Uterus (tissue), 4 donors: ENCODE measurements at places on chromosomes 12 and 14. TPM values are rescaled to one million over a fixed set of nuclear protein-coding genes. Genes with fewer than 3 reads are reported as not detected.

DNA sequence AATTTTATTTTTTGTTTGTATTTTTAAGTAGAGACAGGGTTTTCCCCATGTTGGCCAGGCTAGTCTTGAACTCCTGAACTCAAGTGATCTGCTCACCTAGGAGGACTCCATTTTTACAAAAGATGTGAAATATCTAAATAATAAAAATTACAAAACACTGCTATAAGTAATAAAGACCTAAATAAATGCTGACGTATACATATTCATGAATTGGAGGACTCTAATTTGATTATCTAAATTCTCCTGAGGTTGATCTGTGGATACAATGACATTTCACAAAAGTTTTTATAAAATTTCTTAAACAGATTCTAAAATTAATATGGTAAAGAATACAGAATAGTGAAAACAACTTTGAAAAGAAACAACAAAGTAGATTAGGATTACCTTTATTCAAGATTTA lies 1224.0 kb downstream of the SLC16A7 start:
- no peaks in the 10 kb centered on the region for H3K27me3 ChIP-seq
- H3K27ac ChIP-seq = no peak overlapping the region
- H3K4me1 ChIP-seq = no peaks in the 10 kb centered on the region
- no peaks in the 10 kb centered on the region for H3K36me3 ChIP-seq
- DNase-seq = no peak

DNA sequence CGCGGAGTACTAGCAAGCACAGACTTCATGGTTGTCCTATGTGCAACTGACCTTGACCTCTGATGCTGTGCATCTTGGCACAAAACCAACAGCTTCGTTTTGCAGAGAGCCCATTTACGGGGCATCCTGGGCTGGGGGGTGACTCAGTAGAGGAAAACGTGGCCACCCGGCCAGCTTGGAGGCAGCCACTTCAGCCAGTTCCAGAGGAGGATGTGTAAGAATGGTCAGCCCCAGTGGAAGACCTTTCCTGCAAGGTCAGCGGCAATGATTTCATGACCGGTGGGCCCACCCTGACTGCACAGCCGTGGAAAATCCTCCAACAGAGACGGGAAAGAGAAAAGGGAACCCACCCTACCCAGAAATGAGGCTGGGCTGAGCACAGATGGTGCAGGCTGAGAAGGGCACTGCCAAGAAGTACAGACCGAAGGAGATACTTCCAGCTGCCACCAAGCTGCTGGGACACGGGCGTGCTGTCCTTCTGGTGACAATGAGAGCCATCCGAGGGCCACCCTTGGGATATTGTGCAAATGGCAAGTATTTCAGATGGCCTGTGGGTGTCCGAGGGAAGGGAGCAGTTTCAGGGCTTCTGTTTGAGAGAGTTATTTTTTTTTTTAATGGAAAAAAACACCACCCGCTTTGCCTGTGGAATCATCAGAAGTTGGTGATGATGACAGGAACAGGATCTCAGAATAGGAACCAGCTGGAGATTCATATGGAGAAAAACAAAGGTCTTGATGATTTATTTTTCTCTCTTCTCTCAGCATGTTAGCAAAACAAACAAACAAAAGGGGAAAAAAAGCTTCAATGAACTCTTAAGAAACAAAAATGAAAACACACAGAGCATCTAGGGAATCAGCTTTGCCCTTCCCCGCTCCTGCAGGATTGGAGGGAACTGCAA lies 120.2 kb upstream of the RFLNA start:
- no peaks in the 10 kb centered on the region for H3K4me1 ChIP-seq
- no peaks in the 10 kb centered on the region for H3K36me3 ChIP-seq
- no peak overlapping the region for H3K4me3 ChIP-seq
- H3K27ac ChIP-seq = no peak overlapping the region
- no peaks in the 10 kb centered on the region for H3K27me3 ChIP-seq

- no peak overlapping the region for H3K27ac ChIP-seq
- no peak overlapping the region for H3K4me3 ChIP-seq
- no peaks in the 10 kb centered on the region for H3K27me3 ChIP-seq
Measured at GRCh38 chr12:93130366-93131054, 201.4 kb upstream of the EEA1 start.

DNA sequence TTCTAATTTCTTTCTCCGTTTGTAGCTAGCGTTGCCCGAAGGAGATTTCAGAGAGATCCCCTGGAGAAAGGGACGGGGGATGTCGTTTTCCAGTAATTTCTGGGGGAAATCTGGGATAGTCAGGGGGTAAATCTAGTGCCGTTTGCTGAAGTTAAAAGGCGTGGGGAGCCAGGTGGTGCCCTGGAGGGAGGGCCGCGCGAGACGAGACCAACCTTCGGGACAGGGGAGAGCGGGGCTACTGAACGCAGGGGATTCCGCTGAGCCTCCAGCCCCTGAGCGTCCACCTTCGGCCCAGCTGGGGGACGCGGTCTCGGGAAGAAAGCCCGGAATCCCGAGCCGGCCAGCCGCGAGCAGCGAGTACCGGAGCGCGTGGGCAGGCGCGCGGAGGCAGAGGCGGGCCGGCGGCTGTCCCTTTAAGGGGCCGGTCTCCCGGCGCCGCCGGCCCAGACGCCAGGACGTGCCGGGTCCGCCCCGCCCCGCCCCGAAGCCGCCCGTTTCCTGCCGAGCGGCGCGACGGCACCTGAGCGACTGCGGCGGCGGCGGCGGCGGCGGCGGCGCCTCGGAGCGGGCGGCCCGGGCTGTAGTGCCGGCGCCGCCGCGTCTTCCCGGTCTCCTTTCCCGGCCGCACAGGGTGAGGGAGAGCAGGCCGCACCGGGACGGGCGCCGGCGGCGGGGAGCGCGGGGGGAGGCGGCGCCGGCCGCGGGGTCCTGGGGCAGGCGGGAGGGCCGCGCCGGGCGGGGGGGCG lies at the start of gene KTN1:
TSS of gene KTN1 (plus strand) at position 484 of the 746 bp plus-strand sequence. CDS start 31,842 bp downstream, outside the sequence.
- peak within 1 kb of the TSS; percentile 97 for H3K27ac ChIP-seq
- H3K4me3 ChIP-seq = peak within 1 kb of the TSS; percentile 87
- no peaks in the 10 kb centered on the region for H3K27me3 ChIP-seq
- DNase-seq = peak; percentile 68
- H3K4me1 ChIP-seq = peaks cover 13% of the 10 kb centered on the region

DNA sequence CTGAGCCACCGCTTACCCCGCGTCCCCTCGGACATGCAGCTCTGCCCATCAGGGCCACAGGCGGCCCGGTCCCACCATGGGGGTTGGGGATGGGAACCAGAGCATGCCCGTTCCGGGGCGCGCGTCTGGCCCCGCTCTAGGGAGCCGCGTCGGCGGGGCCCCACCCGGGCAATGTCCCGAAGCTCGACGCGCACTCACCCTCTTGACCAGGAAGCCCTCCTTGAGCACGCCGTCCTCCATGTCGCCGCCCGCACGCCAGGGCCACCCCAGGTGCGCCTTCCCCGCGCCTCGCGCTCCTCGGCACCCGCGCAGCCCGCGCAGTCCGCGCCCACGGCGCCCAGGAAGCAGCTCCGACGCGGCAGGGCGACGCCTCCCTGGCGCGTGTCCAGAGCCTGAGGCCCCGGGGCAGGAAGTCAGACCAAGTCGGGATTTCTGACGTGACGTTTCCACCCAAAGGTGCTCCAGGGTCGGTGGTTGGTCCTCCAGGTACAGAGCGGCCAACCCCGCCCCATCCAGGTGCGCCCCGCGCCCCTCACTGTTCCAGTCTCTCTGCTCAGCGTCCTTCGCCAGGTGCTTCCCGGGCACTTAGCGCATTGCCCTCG lies at the start of gene PLEK2:
TSS of gene PLEK2 (minus strand) at position 346 of the 602 bp plus-strand sequence. CDS start at position 240, 106 bp downstream.
- DNase-seq = no peak
- H3K27ac ChIP-seq = no peak within 1 kb of the TSS
- H3K4me1 ChIP-seq = no peaks in the 10 kb centered on the region
- no peaks in the 10 kb centered on the region for H3K36me3 ChIP-seq
- no peak within 1 kb of the TSS for H3K4me3 ChIP-seq

DNA sequence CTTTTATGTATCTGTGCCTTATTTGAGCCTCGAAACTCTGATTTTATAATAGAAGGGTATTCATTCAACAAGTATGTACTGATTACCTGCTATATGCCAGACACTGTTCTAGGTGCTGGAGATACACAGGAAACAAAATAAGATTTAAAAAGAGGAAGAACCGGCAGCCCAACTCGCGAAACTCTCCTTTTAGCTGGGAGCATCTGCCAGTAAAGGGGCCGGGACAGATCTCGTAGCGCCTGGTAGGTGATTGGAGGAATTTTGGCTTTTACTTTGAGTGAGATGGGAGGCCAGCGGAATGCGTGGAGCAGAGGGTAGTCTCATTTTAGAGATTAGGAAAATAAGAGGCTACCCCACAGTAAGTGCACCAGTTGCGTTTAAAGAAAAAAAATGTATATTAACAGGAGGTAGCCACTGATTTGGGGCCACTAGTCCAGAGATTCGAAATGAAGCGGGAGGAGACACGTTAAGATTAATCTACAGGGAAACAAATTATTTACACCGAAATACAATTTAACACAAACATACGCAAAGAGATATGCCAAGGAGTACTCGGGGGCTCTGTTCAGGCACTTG lies 520 bp upstream of the MON2 start:
- H3K36me3 ChIP-seq = no peaks in the 10 kb centered on the region
- H3K4me1 ChIP-seq = no peaks in the 10 kb centered on the region
- peak overlapping the region; percentile 84 for H3K27ac ChIP-seq
- H3K27me3 ChIP-seq = no peaks in the 10 kb centered on the region
- peak; percentile 44 for DNase-seq
- H3K4me3 ChIP-seq = peak overlapping the region; percentile 79

GRCh38 chr14:101076451-101077198 lies 173.1 kb upstream of the RTL1 start:
- no peaks in the 10 kb centered on the region for H3K4me1 ChIP-seq
- H3K4me3 ChIP-seq = no peak overlapping the region
- DNase-seq = no peak
- H3K27ac ChIP-seq = no peak overlapping the region
- peaks cover 8% of the 10 kb centered on the region for H3K27me3 ChIP-seq
- no peaks in the 10 kb centered on the region for H3K36me3 ChIP-seq

C12orf50 gene
- 0.40 TPM for total RNA-seq

- no peak overlapping the region for H3K27ac ChIP-seq
- no peaks in the 10 kb centered on the region for H3K36me3 ChIP-seq
- H3K4me3 ChIP-seq = no peak overlapping the region
- H3K27me3 ChIP-seq = no peaks in the 10 kb centered on the region
- no peak for DNase-seq
- no peaks in the 10 kb centered on the region for H3K4me1 ChIP-seq
Measured at GRCh38 chr14:29930283-29930682, 2.6 kb upstream of the PRKD1 start.

GRCh38 chr12:114414866-114415524 lies 9.1 kb upstream of the TBX5 start:
- no peaks in the 10 kb centered on the region for H3K36me3 ChIP-seq
- peaks cover 67% of the 10 kb centered on the region for H3K27me3 ChIP-seq
- H3K4me3 ChIP-seq = no peak overlapping the region
- no peaks in the 10 kb centered on the region for H3K4me1 ChIP-seq
- H3K27ac ChIP-seq = no peak overlapping the region

GRCh38 chr12:25295361-25295760 lies 44.6 kb upstream of the KRAS start:
- no peak overlapping the region for H3K4me3 ChIP-seq
- H3K27ac ChIP-seq = no peak overlapping the region
- H3K27me3 ChIP-seq = no peaks in the 10 kb centered on the region
- H3K4me1 ChIP-seq = no peaks in the 10 kb centered on the region
- no peak for DNase-seq

NID2 gene
- 8.2 TPM for total RNA-seq

GRCh38 chr14:101875727-101876554 lies 88.4 kb upstream of the DYNC1H1 start:
- H3K27ac ChIP-seq = peak overlapping the region; percentile 36
- no peaks in the 10 kb centered on the region for H3K36me3 ChIP-seq
- H3K27me3 ChIP-seq = no peaks in the 10 kb centered on the region
- H3K4me3 ChIP-seq = no peak overlapping the region

TMEM119 gene
- total RNA-seq = 13.2 TPM

- no peaks in the 10 kb centered on the region for H3K36me3 ChIP-seq
- no peak overlapping the region for H3K27ac ChIP-seq
- H3K4me3 ChIP-seq = no peak overlapping the region
- H3K4me1 ChIP-seq = no peaks in the 10 kb centered on the region
- no peak for DNase-seq
Measured at GRCh38 chr12:90331262-90331661, 622.6 kb upstream of the ATP2B1 start.

- H3K4me3 ChIP-seq = no peak overlapping the region
- no peak for DNase-seq
- no peaks in the 10 kb centered on the region for H3K27me3 ChIP-seq
- H3K36me3 ChIP-seq = no peaks in the 10 kb centered on the region
- H3K27ac ChIP-seq = no peak overlapping the region
Measured at GRCh38 chr12:99130808-99131553, 485.9 kb downstream of the APAF1 start.

- DNase-seq = no peak
- H3K4me1 ChIP-seq = no peaks in the 10 kb centered on the region
- no peaks in the 10 kb centered on the region for H3K27me3 ChIP-seq
- H3K27ac ChIP-seq = no peak overlapping the region
Measured at GRCh38 chr14:59284059-59284458, 95.6 kb downstream of the DAAM1 start.

ALDH6A1 gene
- 37.5 TPM for total RNA-seq

DNA sequence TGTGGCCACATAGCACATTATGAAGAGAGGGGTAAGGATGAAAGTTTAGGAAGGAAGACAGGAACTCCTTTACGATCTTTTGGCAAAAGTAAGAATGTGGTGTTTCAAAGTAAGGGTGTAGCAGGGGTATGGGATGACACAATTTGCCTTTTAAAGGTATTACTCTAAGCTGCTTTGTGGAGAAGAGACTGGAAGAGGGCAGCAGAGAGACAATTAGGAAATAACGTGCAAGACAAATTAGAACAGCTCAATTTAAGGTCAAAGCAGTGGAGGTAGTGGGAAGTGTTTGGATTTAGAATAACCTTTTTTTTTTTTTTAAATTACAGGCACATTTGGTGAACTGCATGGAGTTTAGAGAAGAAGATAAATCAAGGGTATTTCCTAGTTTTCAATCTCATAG lies 342.6 kb downstream of the NOVA1 start:
- H3K4me3 ChIP-seq = no peak overlapping the region
- H3K27me3 ChIP-seq = no peaks in the 10 kb centered on the region
- no peaks in the 10 kb centered on the region for H3K4me1 ChIP-seq

CLEC6A gene
- not detected for total RNA-seq

WSCD2 gene
- 3.3 TPM for total RNA-seq

- H3K4me3 ChIP-seq = no peak overlapping the region
- H3K27me3 ChIP-seq = no peaks in the 10 kb centered on the region
- no peak overlapping the region for H3K27ac ChIP-seq
- no peak for DNase-seq
Measured at GRCh38 chr12:65854629-65855028, 30.3 kb downstream of the HMGA2 start.
